ENCODE measurements at places on chromosomes 6 and 20.

DNA sequence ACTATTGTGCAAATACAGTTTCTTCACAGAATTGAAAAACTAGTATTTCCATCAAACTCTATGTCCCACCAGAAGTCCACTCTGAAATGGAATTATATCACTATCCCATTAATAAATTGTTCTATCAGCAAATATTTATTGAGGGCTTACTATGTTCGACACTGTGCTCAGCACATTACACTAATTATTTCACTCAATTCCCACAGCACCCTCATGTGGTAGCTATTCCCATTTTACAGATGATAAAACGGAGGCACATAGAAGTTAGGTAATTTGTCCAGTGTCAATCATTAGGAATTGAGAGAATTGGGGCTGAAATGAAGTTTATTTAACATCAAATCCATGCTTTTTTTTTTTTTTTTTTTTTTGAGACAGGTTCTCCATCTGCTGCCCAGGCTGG, 52.5 kb downstream of the MKKS start:
- DNase-seq = no peak

GRCh38 chr6:104688283-104688969, 171.3 kb downstream of the HACE1 start:
- no peak for DNase-seq

DNA sequence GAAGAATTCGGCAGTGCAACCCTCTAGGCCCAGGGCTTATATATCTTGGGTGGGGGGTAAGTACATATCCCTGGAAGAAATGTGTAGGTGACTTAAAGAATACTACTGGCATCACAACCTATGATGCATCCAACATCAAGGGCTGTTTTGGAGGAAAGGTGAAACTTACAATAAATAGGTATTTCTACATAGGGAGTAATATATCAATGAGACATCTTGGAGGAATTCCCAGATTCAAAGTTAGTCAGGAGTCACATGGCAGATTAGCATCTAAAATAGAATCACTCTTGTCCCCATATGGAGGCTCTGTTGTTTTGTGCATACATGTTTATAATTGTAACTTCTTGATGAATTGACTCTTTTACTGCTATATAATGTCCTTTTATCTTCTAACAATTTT, 375.5 kb downstream of the PAX1 start:
- DNase-seq = no peak

- no peak for DNase-seq
Measured at GRCh38 chr6:18165751-18166150, 10.5 kb downstream of the KDM1B start.

DNA sequence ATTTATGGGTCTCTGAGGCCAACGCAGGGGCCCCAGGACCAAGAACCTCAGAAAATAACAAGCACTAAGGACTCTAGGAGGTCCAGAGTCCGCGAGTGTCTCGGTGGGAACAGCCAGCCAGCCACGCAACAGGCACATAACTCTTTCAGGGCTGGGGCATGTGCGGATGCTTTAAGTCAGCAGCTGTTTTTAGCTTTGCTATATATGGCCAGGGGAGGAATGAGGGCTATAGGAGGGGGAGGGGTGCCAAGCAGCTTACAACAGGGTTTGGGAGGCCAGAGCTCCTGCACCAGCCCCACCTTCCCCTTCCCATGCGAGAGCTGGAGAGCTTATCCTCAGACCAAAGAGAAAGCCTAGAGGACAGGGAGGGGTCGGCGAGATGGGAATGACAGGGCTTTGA, 6.2 kb downstream of the JPH2 start:
- DNase-seq = no peak

DNA sequence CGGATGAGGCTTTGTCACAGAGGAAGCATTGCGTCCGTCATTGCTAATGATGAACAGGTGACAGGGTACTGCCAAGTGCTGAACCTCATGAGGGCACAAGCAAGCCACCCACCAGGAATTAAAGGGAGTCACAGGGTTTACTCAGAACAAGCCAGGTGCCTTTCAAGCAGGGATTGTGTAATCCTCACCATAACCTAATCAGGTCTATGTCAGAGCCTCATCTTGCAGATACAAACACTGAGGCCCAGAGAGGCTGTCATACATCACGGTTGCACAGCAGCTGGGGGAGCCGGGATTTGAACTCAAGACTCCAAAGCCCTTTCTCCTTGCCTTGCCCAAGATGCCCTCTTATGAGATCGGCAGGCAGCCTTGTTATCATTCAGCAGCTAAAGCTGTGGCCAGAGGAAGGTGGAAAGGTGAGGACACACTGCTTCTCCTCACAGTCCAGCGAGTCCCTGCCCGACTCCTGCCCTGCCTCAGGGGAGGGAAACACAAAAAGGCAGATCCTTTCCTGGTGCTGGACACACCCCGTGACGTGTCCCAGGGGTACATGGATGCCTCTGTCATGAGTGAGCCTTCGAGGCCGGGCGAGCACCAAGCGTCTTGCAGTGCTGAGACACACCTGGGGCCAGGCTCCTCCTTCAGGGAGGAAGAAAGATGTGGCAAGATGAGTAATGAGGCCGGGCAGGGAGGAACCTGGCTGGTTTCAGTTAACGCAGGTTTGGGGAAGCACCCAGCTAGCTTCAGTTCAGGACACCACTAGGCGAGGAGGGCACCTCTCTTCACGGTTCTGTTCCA, 214.9 kb downstream of the LY86 start:
- DNase-seq = no peak

GRCh38 chr20:57199656-57200405, 66.6 kb downstream of the BMP7 start:
- DNase-seq = no peak

GRCh38 chr6:120493505-120493904, 840.8 kb downstream of the TBC1D32 start:
- DNase-seq = no peak

- DNase-seq = no peak
Measured at GRCh38 chr6:79070206-79070825, 7.7 kb downstream of the PHIP start.

DNA sequence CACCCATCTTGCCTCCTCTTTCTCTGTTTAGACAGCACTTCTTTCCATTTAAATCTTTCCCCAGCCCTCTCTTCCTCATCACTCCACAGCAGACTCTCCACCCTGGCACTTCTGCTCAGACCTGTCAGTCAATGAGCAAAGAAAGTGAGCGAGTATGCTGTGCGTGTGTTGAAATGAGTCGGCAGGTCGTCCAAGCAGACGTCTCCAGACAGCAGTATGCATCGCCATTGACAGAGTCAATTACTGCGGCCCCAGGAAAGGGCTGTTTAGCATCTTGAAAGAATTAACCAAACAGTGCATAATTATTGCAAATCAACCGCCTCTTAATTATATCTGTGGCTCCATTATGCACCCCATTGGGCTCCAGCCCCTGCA, 54.8 kb upstream of the KCNG1 start:
- no peak for DNase-seq

DNA sequence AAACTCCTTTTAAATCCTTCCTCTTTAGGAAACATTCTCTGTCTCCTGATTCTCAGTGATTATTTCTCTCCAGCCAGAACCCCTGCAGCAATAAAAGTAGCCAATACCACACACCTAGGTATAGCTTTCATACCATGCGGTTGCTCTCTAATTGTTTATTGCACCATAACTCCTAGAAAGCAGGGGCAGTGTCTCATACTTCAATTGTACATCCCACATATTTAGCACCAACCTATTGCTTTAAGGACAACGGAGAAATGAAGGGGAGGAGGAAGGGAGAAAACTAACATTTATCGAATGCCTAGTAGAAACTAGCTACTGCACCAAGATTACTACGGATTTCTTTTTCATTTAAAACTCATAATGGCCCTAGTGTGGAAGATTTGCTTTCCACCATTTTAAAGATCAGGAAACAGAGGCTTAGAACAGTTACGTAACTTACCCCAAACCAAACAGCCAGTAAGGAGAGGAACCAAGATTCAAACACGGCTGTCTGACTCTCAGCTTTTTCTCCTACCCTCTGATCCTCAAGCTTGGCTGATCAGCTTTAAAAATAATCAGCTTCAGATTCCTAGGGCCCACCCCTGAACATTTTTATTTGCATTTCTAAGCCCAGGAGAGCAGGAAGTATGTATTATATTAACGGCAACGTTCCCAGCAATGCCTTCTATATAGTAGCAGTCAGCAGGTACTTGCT, 43.4 kb upstream of the ATXN1 start:
- no peak for DNase-seq

GRCh38 chr6:130359736-130360135, 6.1 kb upstream of the TMEM200A start:
- no peak for DNase-seq

DNA sequence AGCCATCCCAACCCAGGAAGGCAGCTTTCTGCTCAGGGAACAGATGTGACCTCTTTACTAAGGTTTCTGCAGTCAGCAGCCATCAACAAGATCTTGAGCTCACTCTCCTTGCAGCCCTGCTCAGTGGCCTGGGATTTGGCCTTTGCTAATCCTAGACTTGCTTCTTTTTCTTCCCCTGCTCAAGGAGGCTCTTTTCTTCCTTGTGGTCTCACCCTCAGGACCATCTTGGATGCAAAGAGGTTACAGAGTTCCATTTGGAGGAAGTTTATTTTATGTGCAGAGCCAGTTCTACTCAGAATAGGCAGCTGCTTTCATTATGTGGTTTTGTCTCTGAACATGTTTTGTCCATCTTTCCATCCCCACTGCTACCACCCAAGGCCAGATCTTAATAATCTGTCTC, 49.3 kb downstream of the RALY start:
- no peak for DNase-seq

DNA sequence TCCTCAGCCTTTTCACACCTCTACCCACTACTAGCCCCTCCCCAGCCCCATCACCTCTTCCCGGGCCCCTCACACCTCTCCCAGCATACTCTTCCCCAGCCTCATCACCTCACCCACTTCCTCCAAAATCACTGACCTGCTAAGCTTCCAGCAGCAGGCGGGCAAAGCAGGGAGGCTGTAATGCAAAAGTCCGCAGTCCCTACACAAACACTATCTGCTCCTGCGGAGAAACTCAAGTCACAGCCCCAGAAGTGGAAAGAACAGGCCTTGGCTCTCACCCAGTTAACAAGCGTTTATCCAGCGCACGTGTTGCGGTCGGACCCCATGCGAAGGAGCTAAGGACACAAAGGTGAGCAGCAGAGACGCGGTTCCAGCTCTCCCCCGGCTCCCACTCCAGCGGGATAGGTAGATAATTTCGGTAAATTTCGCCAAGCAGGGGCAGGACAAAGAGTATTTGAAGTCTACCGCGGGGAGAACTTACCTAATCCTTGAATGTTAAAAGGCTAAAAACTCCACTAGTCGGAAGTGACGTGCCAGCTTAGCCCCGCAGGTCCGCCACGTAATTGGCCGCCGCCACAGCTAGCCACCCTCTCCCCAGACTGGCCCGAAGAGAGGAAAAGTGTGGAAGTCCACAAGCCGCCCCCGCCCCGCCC, 728 bp upstream of the TRIM39 start:
- peak; percentile 67 for DNase-seq

DNA sequence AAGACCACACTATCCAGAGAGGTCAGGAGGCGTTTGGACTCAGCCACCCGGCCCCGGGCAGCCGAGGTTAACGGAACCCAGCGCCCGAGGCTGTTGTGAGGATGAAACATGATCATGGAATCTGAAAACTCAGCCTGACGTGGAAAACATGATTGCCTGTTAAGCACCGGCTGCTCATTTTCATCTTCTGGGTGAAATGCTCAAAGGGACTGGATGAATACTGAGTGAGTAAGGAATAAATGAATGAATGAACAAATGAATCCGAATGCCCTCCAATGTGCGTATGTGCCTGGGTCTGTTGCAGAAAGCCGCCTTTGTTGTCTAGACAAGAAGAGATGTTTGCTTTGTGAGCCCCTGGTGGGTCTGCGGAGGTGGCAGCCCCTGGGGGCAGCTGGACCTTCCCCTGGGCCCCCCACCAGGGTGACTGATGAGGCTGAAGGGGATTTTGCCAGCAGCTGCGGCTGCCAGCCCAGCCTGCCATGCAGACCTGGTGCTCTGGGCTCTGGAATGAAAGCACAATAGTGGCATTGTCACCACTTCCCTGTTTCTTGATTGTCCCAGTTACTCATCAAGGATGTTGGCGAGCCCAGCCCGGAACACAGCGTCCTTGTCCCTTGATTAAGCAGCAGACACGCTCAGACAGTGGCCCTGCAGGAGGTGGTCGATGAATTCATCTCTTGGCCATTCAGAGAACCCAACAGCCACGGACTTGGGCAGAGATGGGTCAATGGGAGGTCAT, 211.1 kb downstream of the ANKRD60 start:
- no peak for DNase-seq

DNA sequence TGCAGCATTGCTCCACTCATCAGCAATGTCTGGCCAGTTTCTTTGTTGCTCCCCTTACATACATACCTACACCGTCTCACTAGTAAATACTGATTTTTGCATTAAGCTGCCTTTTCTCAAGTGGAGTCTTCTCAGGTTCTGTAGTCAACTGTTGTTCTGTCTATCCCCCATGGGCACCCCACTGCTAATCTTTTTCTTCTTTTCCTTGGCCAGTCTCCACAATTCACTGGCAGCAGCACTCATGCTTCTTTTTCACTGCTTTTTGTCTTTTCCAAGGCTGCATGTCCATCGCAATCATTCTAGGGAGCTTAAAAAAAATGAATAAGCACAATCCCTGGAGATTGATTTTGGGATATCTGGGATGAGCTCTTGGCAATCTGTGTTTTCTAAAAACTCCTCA, 10.3 kb upstream of the ERVFRD-1 start:
- DNase-seq = no peak

DNA sequence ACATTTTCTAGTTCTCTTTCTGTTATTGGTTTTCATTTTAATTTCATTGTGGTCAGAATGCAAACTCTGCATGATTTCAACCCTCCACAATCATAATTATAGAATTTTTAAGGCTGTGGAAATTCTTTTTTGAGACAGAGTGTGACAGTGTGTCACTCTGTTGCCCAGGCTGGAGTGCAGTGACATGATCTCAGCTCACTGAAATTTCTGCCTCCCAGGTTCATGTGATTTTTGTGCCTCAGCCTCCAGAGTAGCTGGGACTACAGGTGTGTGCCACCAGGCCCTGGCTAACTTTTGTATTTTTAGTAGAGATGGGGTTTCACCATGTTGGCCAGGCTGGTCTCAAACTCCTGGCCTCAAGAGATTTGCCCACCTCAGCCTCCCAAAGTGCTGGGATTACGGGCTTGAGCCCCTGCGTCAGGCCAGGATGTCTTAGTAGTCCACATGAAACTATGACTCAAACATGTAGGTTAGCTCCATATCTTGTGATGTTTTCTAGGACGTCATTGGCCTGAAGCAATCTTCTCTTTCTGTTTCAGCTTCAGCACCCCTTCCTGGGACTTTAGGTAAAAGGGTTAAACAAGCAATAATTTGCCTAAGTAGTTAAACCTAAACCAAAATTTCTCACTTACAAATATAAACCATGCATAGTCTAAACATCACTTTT, 47.4 kb upstream of the SAMD3 start:
- no peak for DNase-seq

- DNase-seq = peak; percentile 57
Measured at GRCh38 chr20:46562373-46563169, 12.1 kb upstream of the OCSTAMP start.

- DNase-seq = no peak
Measured at GRCh38 chr6:16639684-16640480, 121.4 kb downstream of the ATXN1 start.

Data from stimulated activated CD4-positive, alpha-beta T cell treated with anti-CD3 and anti-CD28 coated beads, Interleukin-15, amount 100 ng/mL, for 48 hours (primary cell).